ENCODE measurements at places on chromosomes 12 and 14.

DNA sequence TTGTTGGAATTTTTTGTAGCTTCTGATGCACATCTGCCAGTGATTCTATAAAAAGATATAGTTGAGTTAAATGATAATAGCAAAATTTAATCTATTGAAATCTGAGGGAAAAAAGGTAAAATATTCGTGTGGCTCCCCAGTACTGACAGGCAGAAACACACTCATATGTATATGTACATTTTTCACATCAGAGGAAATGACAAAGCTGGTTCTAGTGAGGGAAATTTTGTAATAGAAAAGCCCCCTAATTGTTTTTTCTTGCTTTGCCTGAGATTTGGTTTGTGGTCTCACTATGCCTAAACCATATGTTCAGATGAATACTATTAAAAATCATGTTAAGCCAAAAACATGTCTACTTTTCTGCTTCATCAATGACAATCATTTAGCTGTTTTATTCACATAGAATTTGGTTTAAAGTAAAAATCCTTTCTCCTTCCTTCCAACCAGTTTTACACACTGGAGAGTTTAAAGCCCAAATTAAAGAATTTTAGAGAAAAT is 203.5 kb downstream of the ANO6 start:
- DNase-seq: no peak

GRCh38 chr14:79580906-79581305 is 630.4 kb downstream of the DIO2 start:
- DNase-seq: no peak

GRCh38 chr14:29671034-29671433 is 256.6 kb downstream of the PRKD1 start:
- DNase-seq: no peak

GRCh38 chr12:4440187-4440941 is 5.3 kb downstream of the FGF6 start:
- no peak for DNase-seq

- DNase-seq: no peak
Measured at GRCh38 chr14:69808919-69809808, 12.1 kb upstream of the SLC10A1 start.

Data from activated CD4-positive, alpha-beta T cell treated with anti-CD3 and anti-CD28 coated beads, Interleukin-2, Interleukin-6, amounts not matched to agents 100 ng/mL and 50 ng/mL, durations not matched to agents 16 hours and 8 hours (primary cell).